ENCODE measurements at places on chromosomes 4 and X.

DNA sequence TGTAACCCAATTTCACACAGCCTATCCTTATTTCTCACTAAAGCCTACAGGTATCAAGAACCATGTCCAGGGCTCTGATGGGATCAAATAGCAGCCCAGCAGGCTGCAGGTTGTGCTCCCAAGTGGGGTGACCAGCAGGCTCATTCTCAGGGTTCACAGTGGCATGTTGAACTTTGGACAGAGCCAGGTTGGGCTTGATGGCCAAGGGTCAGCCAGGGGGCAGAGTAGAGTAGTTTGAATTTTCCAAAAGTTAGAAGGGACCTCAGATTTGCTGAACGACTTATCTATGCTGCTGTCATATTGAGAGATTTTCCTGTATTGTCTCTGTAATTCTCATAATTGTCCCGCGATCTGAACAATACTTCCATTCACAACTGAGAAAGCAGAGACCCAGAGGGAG, 310.8 kb upstream of the BOD1L1 start:
- DNase-seq = no peak

GRCh38 chrX:42948723-42949657, 171.0 kb upstream of the PPP1R2C start:
- DNase-seq = peak; percentile 62

GRCh38 chrX:31658360-31658759, 586.5 kb upstream of the FTHL17 start:
- no peak for DNase-seq

GRCh38 chr4:161466316-161466715, 697.5 kb downstream of the FSTL5 start:
- DNase-seq = no peak

- DNase-seq = peak; percentile 83
Measured at GRCh38 chr4:22434895-22435294, 81.0 kb downstream of the ADGRA3 start.

- no peak for DNase-seq
Measured at GRCh38 chr4:38466401-38466800, 197.6 kb upstream of the KLF3 start.

DNA sequence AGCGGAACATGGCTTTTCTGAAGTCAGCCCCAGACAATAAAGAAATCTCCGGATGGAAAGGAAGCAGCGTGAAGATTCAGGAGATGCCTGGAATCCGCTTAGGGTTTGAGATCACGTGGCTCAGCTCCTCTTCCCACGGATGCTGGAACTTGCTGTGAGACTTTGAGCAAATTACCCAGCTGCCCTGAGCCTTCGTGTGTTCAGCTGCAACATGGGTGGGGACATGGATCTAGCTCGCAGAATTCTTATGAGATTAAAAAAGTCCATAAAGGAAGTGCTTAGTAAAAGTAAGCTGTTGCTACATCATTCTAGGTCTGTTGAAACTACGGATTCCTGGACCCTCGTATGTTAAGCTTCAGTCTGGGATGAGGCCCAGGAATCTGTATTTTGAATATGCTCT, 55.7 kb upstream of the STIM2 start:
- no peak for DNase-seq

DNA sequence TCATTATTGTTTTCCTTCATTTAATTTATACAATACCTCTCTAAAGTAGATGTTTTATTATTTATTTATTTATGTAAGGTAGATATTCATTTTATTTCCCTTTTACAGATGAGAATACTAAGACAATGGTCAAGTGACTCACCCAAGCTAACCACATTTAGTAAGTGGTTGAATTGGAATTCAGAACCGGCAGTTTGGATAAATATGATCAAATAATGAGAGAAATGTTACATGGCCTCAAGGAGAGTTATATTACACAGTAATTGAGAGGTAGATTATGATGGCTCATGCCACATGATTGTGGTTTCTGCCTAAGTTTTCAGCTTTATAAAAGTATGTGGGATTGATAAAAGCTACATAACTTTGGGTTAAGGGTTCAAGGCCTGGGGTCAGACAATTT, 239.4 kb upstream of the BOD1L1 start:
- DNase-seq = no peak

GRCh38 chr4:4603592-4603991, 61.7 kb upstream of the STX18 start:
- no peak for DNase-seq

DNA sequence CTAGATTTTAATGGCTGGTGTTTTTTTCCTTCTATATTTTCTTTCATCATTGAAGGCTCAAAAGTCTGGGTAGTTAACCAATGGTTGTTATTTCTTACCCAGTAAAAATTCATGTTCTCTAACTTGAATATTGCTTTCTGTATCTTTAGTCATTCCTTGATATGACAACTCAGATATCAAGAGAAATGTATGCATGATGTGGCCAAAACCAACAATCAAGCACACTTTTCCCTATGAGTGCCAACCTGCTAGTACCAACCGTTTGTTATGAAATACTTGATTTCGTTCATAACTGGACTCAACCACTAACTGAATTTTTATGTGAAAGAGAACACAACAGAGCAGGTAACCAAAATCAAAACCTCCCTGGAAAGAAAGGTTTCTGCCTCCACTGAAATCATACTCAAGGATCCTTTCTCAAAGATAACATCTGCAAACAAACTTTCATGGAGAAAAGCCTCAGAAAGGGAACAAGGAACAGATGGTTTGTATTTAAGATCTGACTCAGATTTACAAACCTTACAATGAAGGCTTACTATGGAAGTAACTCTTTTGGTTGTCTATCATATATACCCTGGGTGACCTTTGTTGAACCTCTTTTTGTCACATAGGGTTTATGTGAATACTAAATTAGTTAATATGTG, 8.3 kb upstream of the VEGFC start:
- no peak for DNase-seq

DNA sequence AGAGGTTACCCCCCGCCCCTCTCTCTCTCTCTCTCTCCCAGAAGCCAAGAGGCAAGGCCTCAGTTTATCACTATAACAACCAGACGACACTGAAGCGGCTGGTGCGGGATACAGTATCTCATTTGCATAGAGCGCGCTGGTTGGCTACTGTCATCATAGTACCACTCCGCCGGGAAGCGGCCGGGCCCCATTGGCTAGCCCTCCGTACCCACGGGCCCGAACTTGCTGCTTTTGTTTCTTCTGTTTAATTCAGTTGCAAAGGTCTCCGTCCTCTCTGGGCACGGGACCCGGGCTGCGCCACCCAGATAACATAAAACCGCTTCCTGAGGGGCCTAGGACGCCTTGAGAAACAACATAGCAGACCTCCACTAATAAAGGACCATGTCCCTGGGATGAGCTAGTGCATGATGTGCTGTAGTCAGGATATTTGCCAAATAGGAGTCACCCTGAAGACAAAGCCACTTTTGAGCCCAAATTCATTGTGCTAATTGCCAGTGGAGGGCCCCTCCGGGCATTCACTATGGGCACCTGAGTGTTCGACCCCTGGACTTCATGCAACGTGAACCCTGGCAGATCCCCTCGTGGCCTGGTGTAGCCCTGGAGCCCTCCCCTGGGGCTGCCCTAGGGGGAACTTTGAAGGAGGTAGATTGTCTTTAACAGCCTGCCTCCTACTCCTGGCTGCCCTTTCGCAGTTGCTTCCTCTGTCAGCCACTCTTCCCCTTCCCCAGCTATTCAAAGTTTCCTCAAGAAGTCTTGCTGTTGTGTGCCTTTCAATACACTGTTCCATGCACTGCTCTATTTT, at the start of gene PCYT1B:
Gene PCYT1B (minus strand): TSS at position 91 of the 802 bp plus-strand sequence. CDS start 242 bp downstream, outside the sequence.
- DNase-seq = peak; percentile 98

GRCh38 chrX:17453788-17454187, 78.8 kb downstream of the NHS start:
- no peak for DNase-seq

- DNase-seq = no peak
Measured at GRCh38 chr4:137015426-137016409, 516.6 kb downstream of the PCDH18 start.

DNA sequence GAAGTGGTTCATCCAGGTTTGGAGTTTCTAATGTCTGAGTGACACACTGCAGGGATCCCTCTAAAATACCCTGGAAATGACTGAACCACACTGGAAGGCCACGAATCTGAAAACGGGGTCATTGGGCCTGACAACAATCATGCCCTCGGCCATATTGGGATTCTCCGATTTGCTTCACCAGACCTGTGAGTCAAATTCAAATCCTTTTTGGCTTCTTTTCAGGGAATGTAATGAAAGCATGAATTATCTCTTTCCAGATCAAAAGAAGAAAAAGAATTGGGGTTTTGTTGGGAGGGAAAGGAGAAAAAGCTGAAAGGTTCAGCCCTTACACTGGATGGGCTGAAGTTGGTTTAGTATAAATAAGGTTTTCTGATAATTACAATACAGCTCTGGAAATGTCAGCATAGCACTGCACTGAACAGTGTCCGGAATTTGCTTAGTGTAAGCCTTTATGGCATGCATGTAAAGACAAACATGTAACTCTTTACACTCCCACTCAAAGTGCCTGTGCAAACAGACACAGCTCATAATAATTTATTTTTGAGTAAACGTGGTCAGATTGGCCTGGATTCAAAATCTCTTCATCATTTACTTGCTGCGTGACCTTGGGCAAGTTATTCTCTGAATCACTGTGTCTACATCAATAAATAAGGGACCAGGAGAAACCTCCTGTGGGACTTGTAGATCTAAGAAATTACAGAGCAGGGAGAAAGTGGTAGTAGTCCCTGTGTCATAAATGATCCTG, 21.4 kb downstream of the CT47C1 start:
- DNase-seq = no peak

- no peak for DNase-seq
Measured at GRCh38 chr4:89413518-89413917, 105.9 kb upstream of the GPRIN3 start.

- DNase-seq = no peak
Measured at GRCh38 chr4:140969296-140969695, 164.0 kb downstream of the RNF150 start.

GRCh38 chr4:102759831-102760644, 730 bp downstream of the MANBA start:
- DNase-seq = peak; percentile 57

- DNase-seq = no peak
Measured at GRCh38 chr4:102263024-102263787, 82.1 kb downstream of the SLC39A8 start.

GRCh38 chr4:153270361-153270760, 66.1 kb downstream of the TRIM2 start:
- no peak for DNase-seq

DNA sequence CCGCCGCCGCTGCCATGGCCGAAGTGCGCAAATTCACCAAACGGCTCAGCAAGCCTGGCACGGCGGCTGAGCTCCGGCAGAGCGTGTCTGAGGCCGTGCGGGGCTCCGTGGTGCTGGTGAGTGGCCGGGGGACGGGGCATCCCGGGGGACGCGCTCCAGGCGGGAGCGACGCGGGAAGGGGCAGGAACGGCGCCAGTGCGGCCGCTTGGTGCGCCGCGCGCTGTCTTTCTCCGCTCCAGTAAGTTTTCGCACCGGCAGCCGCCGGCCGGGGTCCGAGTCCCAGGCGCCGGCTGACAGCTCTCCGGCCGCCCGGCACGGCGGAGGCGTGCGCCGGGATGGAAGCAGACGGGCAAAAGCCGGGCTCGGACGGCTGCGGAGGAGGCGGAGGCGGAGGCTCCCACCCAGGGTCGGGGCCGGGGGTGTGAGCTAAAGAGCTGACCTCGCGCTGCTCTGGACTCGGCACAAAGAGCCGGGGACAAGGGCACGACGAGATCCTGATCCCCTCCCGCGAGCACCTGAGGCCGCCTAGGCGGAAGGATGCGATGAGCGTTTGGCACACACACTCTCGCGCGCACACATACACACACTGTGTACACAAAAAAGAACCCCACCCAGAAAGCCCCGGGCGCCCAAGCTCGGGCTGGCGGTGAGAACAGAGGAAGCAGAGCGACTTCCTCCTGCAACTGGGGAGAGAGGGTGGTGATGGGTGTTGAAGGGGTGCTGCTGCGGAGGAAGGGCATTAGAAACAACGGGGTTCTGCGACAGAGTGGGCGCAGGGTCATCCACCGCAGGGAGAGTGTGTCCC, 545 bp downstream of the DOCK11 start:
- DNase-seq = peak; percentile 66

GRCh38 chrX:76148753-76149152, 24.1 kb upstream of the PBDC1 start:
- DNase-seq = peak; percentile 50

- peak; percentile 72 for DNase-seq
Measured at GRCh38 chrX:57573754-57574153, 18.1 kb upstream of the ZXDB start.

DNA sequence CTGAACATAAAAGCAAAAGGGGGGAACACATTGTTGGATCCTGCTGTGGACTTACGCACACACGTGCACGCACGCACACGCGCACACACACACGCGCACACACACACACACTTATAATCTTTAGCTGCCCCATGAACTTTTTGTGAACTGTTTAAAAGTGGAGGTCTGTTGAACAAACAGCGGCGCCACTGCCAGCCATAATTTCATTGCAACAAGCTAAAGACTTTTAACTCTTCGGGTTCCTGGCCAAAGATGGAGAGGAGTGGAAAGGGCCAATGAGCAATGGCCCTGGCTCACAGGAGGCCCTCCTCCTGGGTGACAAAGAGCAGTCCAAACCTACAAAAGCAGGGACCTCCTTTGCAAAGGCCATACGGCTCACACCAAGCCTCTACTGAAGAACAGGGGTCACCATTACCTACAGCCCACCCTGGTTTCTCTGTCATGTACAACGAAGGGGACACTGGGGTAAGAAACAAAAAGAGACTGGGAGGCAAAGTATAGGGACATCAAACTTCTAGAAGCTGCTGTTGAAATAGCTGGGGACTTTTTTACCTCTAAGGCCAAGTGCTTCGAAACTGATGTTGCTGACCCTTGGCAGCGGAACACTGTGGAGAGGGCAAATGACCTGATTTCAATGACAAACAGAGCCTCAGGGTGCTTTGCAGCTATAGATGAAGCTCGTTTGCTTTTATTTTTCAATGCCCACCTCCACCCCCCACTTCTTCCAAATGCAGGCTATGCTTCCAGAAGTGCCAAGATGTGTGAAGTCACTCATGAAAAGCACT, 16.7 kb downstream of the BCOR start:
- DNase-seq = no peak

DNA sequence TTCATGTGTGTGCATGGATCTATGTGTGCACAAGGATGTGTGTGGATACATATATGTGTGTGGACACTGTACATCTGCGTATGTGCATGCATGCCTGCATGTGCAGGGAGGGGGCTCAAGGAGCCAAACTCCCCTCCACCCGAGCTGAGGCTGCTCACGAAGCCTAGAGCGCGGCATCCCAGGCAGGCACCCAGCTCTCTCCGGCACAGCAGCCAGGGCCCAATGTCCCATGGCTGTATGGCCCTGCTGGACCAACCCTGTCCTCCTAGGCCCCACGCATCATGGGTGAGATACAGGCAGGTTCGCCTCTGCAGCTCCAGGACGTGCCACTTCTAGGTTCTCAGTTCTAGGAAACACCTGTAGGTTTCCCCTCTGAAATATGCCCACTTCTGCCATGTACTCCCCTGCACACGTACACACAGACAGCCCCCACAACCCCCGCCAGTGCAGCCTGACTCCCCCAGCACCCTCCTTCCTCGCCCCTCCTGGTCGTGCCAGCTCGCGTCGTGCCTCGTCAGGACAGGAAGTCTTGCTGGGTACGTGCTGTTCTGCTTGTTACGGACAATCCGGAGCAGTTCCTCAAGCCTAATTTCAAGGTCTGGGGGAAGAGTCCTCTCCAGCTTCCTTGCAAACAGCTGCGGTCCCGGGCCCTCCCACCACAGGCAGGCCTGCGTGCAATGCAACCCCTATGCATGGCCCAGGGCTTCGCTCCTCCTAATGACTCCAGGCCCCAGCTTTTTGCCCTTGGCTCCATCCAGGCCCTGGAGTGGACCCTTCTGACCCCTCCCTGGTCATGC, 3.2 kb upstream of the ADRA2C start:
- no peak for DNase-seq

- DNase-seq = peak; percentile 63
Measured at GRCh38 chr4:74623041-74623440, 171.3 kb downstream of the BTC start.

Data from endodermal cell (in vitro differentiated cells).